Sciatic nerve (tissue), 2 donors: ENCODE measurements at places on chromosomes 6 and 20. TPM values are rescaled to one million over a fixed set of nuclear protein-coding genes. Genes with fewer than 3 reads are reported as not detected.

DNA sequence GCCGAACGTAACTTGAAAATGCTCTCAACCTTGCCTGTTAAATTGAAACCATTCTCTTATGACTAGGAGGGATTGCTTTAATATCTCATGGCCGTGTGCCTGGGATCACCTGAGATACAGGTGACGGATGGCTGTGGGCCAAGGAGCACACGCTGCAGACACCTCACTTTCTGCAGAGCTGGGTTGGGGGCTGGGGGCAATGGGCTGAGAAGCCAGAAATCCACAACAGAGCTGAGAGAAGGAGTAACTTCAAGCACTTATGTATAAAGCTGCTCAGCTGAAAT is 170.9 kb downstream of the DTNBP1 start:
- DNase-seq: no peak

The LY6G6D gene
- not detected for total RNA-seq

The ABT1 gene
- total RNA-seq: 10.3 TPM

The GPR6 gene
- total RNA-seq: not detected

The EYS gene
- 0.31 TPM for total RNA-seq

The SLC22A3 gene
- total RNA-seq: 189 TPM

The RCAN2 gene
- total RNA-seq: 14.8 TPM

DNA sequence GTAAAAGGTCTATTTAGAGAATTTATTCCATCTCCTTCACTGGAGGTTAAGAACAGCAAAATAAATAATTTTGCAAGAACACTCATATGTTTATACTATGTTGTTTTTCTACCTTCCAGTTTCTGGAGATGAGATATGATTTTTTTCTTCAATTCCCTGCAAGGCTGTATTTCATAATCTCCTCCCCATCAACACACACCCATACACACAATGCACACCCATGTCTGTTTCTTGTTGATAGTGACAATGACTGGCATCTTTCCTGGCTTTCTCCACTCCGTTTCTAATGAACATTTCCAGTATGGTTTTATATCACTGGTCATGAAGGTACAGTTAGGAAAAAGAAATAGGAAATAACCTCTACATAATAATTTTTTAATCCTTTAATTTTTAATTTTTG is 202.1 kb downstream of the ARHGAP18 start:
- no peak for DNase-seq

- DNase-seq: no peak
Measured at GRCh38 chr6:169144356-169144755, 109.3 kb downstream of the THBS2 start.

The RBBP8NL gene
- total RNA-seq: not detected

DNA sequence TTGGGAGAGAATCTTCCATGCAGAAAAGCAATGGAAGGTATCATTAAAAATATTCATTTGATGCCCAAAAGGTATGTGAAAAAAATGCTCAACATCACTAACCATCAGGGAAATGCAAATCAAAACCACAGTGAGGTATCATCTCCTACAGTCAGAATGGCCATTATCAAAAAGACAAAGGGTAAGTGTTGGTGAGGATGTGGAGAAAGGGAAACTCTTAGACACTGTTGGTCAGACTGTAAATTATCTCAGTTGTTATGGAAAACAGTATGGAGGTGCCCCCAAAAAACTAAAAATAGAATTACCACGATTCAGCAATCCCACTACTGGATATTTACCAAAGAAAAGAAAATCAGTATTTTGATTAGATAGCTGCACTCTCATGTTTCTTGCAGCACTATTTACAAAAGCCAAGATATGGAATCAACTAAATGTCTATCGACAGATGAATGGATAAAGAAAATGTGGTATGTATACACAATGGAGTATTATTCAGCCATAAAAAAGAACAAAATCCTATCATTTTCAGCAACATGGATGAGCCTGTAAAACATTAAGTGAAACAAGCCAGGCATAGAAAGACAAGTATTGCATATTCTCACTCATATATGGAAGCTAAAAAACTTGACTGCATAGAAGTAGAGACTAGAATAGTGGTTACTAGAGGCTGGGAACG is 84.0 kb downstream of the DTNBP1 start:
- DNase-seq: no peak

GRCh38 chr6:783966-784735 is 91.2 kb upstream of the EXOC2 start:
- DNase-seq: no peak

- no peak for DNase-seq
Measured at GRCh38 chr6:127051571-127052260, 66.8 kb upstream of the RSPO3 start.

GRCh38 chr20:40489886-40490285 is 199.2 kb downstream of the MAFB start:
- DNase-seq: no peak
